Hematopoietic multipotent progenitor cell treated with erythropoietin and hydrocortisone succinate and interleukin-3 and kit ligand, for 4 days (in vitro differentiated cells): ENCODE measurements at places on chromosomes 1 and 21.
A peak's percentile ranks its signal among the peaks of the same experiment; 100 is the strongest.

- DNase-seq: no peak
These were observed 99.9 kb downstream of the NPHP4 start for GRCh38 chr1:5892329-5892728.

DNA sequence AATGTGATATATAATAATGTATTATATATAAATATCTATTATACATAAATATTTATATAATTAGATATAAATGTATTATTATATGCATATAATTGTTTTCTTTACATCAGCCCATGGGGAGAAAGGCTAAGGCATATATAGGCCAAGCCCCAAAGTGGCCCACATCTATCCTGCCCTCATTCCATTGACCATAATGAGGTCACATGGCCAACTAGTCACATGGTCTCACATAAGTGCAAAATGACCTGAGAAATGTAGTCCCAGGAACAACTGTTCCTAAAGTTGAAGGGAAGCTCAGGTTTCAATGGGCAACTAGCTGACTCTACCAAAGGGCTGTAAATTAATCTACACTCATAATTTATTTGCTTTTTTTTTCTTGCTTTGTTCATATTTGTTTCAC is 14.5 kb upstream of the CCDC185 start:
- DNase-seq: no peak

- peak; percentile 27 for DNase-seq
These were observed 10.1 kb upstream of the SLC25A33 start for GRCh38 chr1:9529190-9529589.

DNA sequence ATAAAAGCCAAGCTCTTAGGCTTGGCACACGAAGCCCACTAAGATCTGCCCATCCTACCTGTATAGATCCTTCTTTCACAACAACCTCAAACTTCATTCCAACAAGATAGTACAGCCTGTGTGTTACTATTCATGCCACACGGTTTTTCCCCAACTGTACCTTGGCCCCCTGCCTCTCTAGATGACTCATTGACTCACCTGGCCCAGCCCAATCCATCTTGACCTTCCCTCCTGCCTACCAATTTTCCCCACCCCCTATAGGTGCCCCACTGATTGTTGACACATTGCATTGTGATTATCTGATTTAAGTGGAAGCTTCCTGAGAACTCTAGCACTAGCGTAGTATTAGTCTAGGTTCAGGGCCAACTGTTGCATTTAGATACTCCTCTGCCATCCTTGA is 2.0 kb upstream of the CD101 start:
- no peak for DNase-seq

DNA sequence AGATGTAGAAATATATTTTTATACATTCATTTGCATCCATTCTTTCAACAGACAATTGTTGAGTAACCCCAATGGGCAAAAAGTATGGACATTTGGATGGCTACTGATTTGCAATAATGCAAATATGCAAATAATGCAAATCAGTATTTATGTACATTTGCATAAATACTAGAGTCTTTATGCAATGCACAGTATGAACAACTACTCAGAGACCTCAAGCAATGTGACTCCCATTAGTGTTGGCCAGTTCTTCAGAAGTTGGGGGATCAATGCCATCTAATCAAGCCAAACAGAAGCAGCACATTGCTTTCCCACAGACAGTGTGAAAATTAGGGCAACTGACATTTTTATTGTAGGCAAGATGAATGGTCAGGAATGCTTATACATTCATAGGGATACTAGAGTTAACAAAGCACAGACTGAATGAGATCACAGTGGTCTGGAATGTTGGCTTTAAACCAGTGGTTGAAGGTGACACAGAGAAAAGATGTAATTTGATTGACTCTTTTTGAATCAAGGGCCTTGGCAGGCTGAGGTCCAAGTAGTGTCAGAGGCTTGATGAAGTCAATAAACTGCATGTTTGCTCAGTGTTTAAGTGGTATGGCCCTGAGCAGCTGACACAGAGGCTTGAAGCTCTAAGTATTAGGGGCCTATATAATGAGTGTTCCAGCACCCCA is 256.6 kb downstream of the CTH start:
- DNase-seq: no peak

- DNase-seq: no peak
These were observed 14.6 kb upstream of the PTGFRN start for GRCh38 chr1:116895073-116895472.

- peak; percentile 61 for DNase-seq
These were observed 1093.1 kb downstream of the MRPL39 start for GRCh38 chr21:24514081-24514733.

GRCh38 chr1:41599912-41600311 is 115.4 kb upstream of the EDN2 start:
- DNase-seq: no peak

DNA sequence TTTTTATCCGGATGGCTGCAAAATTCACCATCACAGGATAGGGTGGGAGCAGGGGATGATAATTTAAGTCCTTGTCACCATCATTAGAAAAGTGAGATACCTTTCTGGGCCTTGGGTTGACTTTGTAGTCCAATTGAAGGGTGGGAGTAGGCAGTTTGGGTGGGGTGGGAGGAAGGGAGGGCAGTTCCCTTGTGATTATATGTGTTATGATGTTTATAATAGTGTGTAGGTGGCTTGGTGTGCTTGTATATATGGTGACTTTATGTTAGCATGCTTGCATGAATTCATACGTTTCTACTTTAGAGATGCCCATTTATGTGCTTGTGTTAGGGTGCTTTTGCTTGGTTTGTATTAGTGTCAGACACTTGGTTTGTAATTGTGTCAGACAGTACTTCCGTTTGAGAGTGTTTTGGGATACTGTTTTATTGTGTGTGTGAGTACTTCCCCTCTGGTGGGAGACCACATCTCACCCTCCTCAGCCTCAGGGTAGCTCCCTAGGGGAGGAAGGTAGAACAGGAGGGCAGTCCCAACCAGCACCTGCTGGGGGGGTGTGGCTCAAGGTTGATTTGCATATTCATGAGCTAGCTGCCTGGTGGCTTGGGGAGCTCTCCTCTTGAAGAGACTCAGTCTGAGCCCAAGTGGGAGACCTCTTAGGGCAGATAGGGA is 6.3 kb upstream of the POU3F1 start:
- no peak for DNase-seq

DNA sequence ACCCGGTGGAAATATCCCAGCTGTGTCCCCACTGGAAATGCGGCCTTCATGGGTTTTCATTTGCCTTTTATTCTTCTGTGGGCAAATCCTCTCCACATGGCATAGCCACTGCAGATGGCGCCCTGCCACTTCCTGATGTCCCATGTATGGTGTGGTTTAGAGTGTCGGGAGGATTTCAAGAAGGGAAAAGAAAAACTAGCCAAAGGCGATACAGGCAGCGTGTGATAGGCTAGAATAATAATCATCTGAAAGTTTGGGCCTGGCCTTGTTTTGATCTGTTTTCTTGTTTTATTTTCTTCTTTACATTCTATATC is 123.6 kb downstream of the PEX14 start:
- DNase-seq: peak; percentile 8

DNA sequence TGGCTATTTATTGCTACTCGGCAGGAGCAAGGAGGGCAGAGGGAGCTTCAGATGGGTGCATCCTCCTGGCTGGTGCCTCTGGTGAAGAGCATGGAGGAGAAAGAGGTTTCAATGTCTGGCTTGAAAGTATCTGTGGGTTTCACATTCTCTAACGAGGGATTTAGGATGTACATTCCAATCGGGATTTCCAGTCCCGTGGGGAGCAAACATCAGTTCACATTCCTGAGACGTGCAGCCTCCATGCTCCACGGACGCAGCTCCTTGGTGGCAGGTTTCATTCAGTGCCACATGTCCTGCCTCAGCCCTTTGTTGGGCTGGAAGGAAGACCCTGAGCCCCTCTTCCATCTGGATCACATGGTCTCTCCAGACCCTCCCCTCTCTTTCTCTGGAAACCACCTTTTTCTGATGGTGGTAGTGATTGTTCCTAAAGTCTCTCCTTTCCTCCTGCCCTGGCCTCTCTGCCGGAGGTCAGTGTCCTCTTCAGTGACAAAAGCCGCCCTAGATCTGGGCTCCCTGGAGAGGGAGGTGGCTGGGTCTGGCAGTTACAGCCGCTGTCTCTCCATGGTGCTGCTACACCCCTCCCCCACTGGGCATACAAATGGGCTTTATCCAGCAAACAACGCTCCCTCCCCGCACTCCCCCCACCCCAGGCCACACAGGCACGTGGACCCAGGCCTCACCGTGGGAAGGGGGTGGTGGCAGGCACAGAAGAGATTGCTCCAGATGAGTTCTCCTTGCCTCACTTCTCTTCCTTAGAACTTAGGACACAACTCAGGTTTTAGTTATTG is 826 bp upstream of the CA14 start:
- DNase-seq: no peak

DNA sequence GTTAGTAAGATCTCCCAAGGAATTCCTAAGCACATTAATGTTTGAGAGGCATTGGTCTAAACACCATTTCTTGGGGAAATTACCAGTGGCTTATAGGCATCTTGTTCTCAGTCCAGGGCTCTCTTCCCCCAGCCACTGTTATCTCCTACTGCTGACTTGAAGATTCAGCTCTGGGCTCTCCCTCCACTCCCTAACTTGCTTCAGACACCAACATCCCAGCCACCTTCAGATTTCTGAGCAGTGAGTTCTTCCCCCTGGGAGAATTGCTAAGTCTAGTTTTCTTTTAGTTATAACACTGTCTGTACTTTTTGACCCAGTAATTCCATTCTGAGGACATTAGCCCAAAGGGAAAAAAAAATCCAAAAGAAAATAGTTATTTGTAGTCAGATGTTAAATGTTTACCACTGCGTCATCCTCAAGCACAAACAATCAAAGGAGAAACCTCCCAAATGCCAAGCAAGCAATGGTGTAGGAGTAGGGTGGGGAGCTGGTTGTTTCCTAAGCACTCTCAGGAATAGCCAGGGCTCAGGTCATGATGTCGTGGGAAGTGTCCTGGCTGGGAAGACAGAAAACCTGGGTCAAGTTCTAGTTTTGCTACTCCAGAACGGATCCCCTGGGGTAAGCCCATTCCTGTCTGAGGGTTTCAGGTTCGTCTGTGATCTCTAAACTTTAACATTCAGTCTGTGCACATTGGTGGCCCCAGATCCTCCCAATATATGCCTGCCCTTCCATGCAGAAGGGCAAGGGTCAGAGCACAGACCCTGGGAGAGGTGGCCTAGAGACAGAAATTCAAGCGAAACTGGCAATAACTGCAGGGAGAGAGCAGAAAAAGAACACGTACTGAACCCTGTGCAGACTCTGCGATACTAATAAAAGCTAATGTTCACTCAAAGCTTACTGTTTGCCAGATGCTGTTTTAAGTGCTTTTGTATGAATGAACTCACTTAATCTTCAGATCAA is 191.1 kb upstream of the FGGY start:
- DNase-seq: no peak

GRCh38 chr1:7379441-7379971 is 391.6 kb upstream of the VAMP3 start:
- DNase-seq: no peak

DNA sequence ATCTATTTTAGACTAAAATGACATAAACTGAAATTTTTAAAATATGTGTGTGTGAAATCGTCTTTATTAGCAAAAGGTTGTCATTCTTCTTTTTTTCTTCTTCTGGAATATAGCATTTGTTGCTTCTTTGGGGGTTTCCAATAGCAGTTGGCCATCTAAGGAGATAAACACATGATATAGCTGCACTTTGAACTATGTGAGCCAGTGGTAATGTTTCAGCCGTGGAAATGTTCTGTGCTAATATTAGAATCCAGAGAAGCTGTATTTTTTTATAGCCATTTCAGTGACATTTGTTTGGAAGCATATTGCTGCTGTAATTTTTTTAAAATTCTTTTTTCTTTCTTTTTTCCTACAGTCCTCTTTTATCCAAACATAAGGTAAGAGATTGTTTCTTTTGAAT is 75.1 kb downstream of the CNST start:
- DNase-seq: no peak

- no peak for DNase-seq
These were observed 5.4 kb upstream of the SLC35D1 start for GRCh38 chr1:67059346-67059745.

GRCh38 chr1:205538235-205538840 is 33.9 kb downstream of the CDK18 start:
- DNase-seq: no peak

DNA sequence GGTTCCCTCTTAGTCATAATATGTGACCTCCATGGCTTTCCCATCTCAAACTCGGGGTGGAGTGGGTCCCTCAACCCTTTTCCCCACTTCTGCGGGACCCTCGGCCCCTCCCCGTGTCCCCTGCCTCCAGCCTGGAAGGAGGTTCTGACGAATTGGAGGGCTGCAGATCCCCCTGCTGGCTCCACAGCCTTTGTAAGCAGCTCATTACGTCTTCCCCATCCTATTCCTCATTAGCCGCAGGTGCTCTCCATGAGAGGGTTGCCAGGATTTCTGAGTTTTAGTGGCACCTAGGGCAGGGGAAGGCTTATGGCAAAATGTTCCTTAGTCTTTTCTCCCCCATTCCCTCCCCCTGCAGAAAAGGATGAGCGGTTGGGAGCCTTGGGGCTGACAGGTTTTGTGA is 8.3 kb downstream of the ACTL8 start:
- no peak for DNase-seq

DNA sequence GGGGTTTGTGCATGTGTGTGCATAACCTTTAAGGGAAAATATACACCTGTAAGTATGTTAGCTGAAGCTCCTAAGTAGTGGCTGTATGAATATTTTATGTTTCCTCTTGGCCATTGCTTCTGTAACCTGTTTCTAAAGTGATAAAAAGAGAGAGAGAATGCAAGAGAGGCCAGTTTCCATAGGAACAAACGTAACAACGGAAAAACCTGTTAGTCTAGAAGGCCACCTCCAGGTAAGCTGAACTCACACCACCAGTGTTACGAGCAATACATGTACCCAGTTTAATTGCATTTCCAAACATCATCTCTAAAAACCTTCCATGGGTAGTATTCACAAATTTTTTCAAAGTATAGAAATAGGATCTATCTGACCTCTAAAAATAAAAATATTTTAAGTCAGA is 63.1 kb downstream of the PLPPR4 start:
- DNase-seq: no peak

DNA sequence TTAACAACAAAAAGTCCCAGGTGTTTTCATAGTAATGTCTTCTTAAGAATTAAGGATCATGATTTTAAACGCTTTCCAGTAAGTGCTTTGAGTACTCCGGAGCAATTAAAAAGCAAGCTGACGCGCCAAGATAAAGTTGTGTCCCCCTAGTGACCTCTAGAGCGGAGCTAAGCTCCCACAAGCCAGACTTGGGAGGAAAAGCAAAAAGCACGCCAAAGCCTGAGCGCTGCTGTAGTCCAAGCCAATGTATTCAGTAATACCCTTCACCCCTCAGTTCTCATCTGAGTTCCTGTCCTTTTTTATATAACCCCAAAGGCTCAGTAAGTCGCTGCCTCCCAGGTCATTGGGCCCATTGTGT is 3.5 kb upstream of the SLC44A5 start:
- peak; percentile 14 for DNase-seq

GRCh38 chr21:44603109-44603875 is 2.9 kb downstream of the KRTAP10-7 start:
- DNase-seq: no peak

- DNase-seq: peak; percentile 81
These were observed 88.9 kb downstream of the PIK3R3 start for GRCh38 chr1:46043458-46044017.

GRCh38 chr1:233479110-233479890 is 134.6 kb upstream of the KCNK1 start:
- DNase-seq: no peak
